ENCODE measurements at places on chromosomes 11 and 22. TPM values are rescaled to one million over a fixed set of nuclear protein-coding genes. Genes with fewer than 3 reads are reported as not detected.

EI24 gene
- 88.2 TPM for total RNA-seq

DNA sequence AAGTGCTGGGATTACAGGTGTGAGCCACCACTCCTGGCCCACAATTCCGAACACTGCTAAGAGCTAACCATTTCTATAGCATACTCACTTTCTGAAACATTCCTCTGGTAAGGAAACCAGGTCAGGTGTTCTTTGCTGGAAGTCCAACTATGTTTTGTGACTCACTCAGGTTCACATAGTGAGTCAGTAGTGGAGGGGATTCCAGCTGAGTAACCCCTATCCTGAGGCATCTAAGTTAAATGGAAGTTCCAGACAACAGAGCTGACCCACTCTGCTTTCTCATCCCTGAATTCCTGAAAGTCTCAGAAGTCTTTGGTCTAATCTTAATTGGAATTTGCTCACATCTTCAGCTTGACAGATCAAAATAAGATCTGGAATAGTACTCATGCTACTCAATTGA lies 3.0 kb upstream of the CHRNA10 start:
- H3K4me3 ChIP-seq = no peak overlapping the region
- H3K4me1 ChIP-seq = no peaks in the 10 kb centered on the region
- DNase-seq = no peak
- H3K36me3 ChIP-seq = peaks cover 8% of the 10 kb centered on the region
- H3K27ac ChIP-seq = no peak overlapping the region

DNA sequence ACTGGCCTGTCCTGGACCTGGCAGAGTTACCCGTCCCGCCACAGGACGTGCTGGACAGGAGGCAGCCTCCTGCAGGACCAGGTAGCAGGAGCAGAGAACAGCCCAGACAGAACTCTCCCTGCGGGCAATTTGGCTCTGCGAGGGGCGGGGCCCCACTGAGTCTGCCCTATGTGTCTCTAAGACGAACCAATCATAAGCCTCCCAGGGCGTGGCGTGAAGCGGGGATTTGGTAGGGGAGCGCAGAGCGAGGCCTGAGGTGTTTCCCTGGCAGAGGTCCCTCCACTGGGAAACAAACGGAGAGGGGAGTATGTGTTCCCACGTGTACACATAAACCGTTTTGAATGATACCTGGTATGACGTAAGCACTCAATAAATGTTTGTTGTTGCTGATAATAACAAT lies 7.4 kb downstream of the CD82 start:
- no peak overlapping the region for H3K27ac ChIP-seq
- H3K4me1 ChIP-seq = peaks cover 50% of the 10 kb centered on the region
- DNase-seq = no peak
- no peaks in the 10 kb centered on the region for H3K27me3 ChIP-seq
- no peak overlapping the region for H3K4me3 ChIP-seq

TSSK2 gene
- not detected for total RNA-seq

ANO1 gene
- 107 TPM for total RNA-seq

Data from PC-9 (cell line).